ENCODE measurements at places on chromosomes 1 and 21.
A peak's percentile ranks its signal among the peaks of the same experiment; 100 is the strongest.

- no peak for DNase-seq
These were observed 673.6 kb upstream of the NR5A2 start for GRCh38 chr1:199353906-199354305.

- DNase-seq = no peak
These were observed 12.6 kb upstream of the RCSD1 start for GRCh38 chr1:167617153-167618147.

DNA sequence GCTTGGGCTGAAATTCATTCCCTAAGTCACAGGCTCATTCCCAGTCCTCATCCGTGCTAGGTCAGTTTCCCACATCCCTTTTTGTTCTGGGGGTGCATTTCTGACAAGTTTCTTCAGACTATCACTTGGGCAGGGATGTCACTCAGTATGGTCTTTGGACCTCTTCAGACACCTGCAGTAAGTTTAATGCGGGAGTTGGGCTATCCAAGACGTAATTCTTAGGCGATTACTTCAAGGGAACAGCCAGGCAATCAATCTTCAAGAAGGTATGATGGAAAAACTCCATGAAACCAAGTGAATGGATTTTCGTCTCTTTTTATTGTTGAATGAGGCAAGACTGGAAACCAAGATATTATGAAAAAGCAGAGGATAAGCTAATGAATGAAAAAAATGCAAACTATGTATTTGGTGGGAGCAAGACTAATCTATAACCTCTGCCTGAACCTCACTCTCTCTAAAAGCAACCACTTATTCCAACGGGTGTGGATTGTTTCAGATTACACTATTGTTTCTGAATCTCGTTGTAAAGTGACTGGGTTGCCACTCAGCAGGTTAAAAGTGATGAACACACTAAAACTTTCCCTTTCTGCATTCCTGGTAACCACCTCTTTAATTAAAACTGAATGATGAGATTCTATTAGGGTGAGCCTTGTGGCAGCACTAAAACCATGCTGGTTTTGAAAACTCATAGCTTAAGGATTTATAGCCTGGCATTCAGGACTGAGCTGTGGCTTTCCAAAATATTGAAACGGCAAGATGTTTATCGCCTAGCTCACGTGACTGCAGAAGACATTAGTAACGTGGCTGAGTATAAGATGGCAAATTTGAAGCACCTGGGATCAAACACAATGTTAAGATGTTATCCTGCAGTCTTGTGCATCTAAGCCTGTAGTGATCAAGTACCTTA, 1.1 kb downstream of the RASAL2 start:
- DNase-seq = no peak

DNA sequence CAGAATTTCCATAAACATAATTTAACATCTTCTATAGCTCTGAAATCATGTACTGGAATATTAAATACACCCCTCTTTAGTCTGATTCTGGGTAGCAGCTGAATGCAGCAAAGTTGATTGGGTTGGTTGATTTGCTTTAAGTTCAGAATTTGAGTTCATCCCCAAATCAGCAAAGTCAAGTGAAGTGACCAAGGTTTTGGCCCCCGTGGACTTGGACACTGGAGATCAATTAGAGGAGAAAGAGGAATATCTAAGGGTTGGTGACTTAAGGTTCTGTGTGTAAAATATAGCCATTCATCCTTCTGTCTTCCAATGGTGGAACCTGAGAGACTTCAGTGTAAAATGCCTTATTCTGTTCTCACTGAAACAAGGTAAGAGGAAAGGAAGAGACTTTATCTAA, at the start of gene OR2L13:
TSS of gene OR2L13 (plus strand) at position 301 of the 400 bp plus-strand sequence. CDS start 4,192 bp downstream, outside the sequence.
- no peak for DNase-seq

DNA sequence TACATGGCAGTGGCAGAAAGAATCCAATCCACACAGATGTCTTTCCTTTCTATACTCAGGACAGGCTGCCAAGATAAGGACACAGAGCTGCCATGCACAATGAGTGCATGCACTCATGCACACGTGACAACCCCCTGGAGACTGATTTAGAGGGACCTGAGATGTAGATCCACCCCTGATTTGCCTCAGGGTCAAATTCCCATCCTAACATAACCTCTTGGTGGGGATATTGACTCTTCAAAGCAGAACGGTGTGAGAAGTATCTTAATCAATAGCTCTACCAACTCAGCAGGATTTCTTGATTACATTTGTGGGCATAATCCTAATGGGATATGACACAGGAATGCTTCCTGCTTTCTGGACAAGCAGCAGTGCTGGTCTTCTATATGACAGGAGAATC, 125.2 kb upstream of the DSCAM start:
- no peak for DNase-seq

- peak; percentile 97 for DNase-seq
These were observed 6.2 kb upstream of the ERO1B start for GRCh38 chr1:236287757-236288619.

DNA sequence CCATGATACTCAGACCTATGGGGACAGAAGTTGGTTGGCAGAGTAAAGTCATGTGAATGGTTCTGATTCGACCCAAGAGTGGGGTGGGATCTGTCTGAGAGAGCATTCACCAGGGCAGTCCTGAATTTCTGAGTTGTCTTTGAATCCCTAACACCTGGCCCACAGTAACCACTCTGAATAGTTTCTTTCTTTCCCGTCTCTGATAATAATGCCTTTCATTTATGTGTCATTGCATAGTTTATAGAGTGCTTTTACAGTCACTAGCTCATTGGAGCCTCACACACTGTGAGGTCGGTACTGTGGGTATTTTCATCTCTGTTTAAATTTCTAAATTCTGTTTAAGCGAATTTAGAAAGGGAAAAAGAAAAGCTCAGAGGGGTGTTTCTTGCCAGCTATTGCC, 147.1 kb downstream of the C1orf21 start:
- no peak for DNase-seq

- DNase-seq = no peak
These were observed 37.7 kb downstream of the DHRS3 start for GRCh38 chr1:12580054-12580887.

DNA sequence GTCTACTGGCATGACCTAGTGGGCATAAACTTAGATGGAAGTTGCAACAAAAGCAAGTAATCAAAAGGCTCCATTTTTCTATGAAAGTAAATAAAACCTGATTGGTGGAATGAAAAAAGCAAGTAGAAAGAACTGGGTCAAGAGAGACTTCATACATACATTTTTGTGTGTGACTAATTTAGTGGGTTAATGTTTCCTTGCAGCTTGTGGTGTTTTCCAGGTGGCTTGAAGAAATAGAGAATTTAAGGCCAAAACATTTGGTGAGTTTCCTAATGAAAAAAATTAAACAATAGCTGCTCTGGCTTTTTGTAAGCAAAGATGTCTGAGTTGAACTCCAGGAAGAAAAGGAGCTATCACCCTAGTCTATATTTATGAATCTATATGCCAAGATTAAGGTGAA, 71.0 kb downstream of the ZC3H11B start:
- no peak for DNase-seq

GRCh38 chr1:207243442-207244408, 77.8 kb upstream of the CD55 start:
- no peak for DNase-seq

DNA sequence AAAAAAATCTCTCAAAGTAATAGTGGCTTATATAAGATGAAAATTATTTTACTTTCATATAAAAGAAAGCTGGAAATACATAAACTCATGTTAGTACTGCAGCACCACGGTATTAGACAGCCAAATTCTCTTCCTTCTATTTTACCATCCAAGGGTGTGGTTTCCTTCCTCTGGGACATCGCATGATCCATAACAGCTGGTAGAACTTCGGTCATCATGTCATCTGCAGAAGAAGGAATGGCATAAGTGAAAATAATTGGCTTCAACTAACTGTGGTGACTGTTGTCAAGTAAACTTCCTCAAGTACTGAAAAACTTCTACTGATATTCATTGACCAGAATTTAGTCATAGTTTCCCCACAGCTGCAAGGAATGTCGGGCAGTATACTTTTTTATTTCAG, 28.3 kb upstream of the IFI44L start:
- DNase-seq = no peak

GRCh38 chr1:225934711-225935110, 6.3 kb downstream of the LEFTY2 start:
- no peak for DNase-seq

DNA sequence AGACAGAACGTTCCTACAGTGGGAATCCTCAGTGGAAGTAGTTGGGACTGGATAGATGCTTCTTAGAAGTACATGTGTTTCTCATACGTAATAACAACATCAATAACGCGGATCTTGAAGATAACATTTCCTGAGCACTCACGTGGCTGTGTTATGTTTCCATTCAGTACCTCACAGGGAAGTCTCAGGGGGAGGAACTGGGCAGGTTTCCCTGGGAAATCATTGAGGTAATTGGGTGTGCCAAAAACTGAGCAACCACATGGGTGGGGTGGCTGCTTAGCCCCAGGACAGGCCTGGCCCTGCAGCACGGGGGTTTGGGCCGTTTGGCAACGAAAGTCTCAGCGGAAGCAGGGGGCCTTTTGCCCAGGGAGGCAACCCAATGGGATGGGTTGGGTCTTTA, 133.8 kb downstream of the ZSCAN20 start:
- DNase-seq = no peak

GRCh38 chr1:216332462-216332861, 90.8 kb downstream of the USH2A start:
- no peak for DNase-seq

DNA sequence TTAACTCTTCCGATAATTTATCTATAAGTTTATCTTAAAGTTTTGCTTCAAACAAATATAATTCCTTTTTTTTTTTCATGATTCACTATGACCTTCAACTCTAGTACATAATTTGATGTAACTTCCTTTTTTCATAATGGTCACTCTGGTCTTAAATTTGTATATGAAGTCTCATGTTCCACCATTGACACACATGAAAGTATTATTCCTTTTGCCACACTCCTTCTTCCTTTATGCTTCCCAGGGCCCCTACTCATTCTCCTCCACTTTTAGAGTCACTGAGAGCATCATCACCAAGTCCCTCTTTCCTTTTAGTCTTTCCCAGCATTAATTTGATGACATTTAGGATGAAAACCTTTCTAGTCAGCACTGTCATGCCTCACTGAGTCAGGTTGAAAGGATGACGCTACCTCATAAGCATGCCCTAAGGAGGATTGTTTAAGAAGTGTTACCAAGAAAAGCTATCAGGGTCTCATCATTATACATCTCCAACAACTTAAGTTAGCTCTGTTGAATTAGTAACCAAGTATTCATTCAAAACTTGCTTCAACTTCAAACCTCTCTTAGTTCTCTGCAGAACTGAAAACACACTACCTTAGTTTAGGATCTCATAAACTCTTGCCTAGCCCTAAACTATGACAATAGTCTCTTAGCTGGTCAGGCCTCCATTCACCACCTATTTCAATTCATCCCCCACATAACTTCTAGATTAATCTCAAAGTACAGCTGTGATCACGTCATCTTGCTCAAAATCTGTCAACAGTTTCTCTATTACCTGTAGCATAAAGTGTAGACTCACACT, 14.5 kb downstream of the AUNIP start:
- DNase-seq = no peak

DNA sequence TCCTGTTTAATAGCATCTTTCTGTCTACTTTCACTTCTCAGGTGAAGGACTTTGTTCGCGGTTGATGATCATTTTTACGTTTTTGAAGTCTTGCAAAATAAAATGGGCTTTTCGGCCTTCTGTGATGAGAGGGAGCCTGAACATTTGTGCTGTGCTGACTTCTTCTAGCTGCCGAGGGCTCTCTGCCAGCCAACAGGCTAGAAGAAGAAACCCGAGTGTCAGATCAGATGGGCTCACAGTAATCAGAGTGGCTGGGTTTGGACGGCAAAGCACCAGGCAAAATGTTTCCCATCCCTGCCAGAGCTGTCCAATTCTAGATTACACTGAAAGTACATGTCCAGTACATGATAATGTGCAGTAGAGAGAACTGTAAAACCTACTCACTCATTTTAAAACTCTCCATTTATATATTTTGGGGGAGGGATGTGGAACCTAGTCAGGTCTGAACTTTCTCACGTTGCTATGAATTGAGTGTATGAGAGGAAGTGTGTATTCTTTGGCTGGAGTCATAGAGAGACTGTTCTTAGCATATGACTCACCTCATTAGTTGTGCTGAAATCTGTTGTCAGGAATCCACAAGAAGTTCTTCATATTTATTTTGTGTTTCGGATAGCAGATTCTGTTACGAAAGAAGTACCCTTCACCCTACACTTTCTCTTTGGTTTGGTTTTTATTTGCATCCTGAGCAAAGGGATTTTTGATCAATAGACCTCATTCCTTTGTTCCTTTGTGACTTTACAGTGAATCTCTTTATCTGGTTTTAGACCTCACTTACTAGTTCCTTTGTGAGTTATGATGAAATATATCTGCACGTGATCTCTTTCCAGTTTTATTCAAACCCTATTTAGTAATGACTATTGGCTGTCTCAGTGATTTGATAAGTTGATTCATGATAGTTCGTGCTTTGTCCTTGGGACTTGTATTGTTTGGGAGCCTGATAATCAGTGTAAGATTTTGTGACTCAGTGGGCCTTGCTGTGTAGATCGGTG, 4.8 kb downstream of the ATP1A1 start:
- no peak for DNase-seq

DNA sequence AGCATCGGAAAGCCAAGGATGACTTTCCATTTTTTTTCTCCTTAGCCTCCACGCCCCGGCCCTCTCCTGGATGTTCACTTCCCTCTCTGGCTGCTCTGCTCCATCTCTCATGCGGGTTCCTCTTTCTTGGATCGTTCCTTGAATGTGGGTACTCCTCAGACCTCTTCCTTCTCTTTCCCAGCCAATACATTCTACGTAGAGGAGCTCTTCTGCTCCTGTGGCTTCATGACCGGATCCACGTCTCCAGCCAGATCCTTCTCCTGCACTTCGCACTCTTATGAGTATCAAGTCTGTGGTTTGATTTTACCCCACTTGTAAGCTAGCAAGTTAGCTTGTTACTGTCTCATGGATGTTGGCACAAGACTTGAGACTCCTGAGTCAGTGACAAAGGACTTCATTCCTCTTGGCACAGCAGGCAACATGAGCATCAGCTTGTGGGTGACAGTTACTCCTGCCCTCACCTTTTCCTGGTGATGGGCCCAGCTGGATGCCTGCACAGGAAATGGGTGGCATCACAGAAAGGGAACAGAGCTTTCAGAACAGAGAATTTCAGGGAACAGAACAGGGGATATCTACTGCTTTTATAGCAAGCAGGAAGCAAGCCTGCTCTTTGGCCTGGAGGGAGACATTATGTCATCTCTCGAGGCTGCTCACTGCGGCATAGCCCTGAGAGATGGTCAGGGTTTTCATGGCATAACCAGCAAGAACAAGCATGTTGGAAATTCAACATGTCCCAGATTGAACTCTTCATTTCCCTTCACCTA, 100.1 kb upstream of the KIF26B start:
- DNase-seq = no peak

Measured in SK-N-MC (cell line).